ENCODE measurements at places on chromosomes 12 and 14.
A peak's percentile ranks its signal among the peaks of the same experiment; 100 is the strongest.

- no peak for DNase-seq
Observed at GRCh38 chr14:55556929-55557623, 22.9 kb upstream of the KTN1 start.

GRCh38 chr12:2405039-2405438, 352.3 kb downstream of the CACNA1C start:
- DNase-seq: no peak

DNA sequence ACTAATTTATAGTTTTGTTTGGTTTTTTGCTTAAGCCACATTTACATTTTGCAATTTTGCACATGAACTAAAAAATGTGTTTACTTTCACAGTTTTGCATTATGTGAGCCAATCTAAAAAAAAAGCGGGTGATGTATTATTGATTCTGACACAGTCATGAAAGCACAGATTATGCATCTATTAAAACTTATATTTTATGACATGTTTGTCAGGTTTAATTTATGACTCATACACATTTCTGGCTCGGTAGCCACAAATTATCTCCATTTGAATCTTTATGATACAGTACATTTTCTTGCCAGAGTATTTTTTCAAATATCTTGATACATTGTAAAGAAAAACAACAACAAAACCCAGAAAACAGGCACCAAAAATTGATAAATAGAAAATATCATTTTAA, 280.4 kb upstream of the GRIP1 start:
- no peak for DNase-seq

DNA sequence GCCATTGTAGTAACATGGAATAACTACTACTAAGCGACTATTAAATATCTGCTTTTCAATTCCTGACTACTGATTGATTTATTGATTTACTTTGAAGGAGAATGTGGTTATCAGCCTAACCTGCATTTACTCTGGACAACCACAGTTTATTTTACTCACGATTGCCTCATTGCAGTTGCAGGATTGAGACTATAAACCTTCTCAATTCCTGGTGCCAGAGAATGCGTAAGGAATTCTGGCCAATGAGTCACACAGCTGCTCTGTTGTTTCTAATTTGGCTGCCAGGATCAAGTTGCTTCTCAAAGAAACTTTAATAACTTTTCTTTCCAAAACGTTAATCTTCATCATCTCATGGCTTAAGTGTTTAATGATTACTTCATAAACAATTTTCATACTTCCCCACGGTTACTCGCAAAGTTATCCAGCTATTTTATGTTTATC, 13.1 kb upstream of the TMTC1 start:
- DNase-seq: no peak

DNA sequence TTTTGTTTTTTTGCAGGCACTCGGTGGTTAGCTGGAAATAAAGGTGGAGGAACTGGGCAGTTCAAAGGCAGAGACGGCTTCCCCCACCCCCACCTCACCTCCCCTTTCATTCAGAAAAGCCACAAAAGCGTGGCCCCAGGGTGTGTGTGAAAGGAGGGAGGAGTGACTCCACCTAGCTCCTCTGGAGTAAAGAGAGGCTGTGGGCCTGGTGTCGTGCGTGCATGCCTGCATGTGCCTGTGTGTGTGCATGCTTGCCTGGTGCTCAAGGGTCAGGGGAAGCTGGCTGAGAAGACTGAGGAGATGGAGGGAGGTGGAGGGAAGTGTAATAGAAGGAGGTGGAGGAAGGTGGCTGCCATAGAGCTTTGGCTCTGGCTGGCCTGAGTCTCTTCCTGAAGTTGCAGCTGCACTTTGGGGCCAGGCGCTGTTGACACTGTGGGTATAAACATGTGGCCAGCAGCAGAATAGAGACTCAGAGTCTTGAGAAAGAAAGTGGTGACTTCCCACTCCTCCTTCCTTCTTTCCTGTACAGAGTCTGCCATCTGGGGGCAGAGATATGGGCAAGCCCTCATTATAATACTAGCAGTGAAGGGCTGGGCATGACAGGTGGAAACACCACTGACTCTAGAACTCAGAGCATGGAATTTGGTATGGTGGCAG, 36.9 kb upstream of the SINHCAF start:
- DNase-seq: peak; percentile 7

DNA sequence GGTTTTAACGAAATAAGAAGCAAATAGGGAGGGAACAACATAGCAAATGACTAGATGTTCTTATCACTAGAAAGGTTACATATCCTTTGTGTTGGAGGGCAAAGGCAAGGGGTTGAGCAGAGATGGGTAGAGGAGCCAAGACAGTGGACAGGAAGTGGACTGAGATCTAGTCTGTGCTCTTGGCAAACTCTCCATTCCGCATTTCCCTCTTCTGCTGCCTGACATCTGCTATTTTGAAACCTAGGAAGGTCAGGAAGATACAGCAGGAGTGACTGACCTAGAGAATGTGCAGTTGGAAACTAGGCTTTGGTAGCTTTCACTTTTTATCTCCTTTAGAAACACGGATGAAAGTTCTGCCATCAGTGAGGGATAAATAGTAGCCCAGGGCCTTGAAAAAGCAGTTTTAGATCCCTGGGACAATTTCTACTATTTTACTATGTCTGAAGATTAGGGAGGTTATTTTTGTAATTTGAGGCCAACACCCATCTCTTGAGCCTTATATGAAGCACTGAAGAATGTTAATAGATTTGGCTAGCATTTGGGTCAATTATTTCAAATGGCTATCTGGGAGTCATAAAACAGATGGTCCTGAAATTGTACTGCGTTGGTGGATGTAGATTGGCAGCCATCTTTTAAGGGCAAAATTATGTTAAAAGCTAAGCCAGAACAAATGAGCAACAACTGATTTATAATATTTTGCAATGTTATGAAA, 410.3 kb downstream of the PCNX1 start:
- no peak for DNase-seq

DNA sequence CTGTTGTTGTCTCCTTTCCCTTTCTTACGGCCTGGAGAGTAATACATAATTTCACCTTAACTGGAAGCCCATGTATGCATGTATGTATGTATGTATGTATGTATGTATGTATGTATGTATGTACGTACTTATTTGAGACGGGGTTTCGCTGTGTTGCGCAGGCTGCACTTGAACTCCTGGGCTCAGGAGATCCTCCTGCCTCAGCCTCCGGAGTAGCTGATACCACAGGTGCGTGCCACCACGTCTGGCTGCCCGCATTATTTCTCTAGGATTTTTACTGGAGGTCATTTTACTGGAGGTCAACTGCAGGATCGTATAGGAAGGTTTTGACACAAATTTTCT, 644 bp upstream of the OS9 start:
- no peak for DNase-seq

DNA sequence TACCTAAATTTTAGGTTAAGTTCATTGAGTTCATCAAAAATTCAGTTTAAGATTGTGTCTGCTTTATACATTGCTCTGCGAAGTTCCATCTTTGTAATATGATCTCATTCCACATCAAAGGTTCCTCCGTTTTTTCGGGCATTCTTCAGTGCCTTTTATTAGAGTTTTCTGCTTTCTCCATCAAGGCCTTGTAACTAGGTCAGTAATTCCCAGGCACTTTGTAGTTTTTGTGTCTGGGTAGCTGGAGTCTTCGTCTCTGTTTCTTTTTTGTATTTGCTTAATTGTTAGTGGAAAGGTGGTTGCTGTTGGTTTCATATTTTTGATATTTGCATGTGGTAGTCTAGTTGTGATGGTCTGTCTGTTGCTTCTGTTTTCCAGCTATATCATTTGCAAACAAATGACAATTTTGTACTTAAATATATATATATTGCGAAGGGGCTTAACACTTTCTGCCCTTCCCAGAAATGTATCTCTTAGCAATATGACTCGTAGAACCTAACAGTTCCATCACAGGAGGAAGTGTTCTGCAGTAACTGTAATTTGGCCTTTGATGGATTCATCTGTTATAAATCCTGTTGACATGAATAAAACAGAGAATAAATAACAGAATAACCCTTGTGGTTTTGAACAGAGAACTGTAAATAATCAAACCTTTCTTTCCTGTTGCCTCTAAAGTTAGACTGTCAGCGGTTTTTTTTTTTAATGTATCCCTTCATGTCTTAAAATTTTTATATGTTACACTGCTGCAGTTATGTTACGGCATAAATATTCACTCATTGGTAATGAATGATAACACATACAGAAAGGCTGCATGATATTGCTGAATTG, 88.4 kb upstream of the DYNC1H1 start:
- peak; percentile 25 for DNase-seq

DNA sequence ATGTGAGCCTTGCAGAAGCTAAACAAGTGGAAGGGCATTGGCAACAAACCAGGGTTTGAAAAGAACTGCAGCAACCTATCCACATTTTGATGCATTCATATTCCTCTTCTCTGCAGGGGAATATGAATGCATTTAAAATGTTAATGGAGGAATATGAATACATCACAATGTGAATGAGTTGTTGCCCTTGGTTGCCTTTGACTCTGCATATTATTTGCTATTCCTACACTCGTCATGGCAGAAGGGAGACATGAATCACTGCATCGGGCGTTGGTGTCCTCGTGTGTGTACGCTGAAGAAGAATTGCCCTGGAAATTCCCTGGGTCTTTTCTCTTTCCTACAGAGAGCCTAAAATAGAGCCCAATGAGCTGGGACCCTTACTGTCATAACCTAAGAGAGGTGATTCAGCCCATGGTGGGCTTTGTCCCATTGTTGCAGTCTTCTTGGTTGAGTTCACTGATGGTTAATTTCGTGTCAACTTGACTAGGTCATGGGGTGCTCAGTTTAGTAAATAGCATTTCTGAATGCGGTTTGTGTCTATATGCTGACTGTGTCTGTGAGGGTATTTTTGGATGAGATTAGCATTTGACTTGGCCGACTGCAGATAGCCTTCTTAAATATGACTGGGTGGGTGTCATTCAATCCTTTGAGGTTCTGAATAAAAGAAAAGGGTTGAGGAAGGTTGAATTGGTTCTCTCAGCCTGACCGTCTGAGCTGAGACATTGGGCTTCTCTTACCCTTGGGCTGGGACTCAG, 1422.9 kb upstream of the TMEM132C start:
- DNase-seq: no peak

- DNase-seq: peak; percentile 84
Observed at GRCh38 chr14:106069804-106070625, 543.6 kb downstream of the TMEM121 start.

DNA sequence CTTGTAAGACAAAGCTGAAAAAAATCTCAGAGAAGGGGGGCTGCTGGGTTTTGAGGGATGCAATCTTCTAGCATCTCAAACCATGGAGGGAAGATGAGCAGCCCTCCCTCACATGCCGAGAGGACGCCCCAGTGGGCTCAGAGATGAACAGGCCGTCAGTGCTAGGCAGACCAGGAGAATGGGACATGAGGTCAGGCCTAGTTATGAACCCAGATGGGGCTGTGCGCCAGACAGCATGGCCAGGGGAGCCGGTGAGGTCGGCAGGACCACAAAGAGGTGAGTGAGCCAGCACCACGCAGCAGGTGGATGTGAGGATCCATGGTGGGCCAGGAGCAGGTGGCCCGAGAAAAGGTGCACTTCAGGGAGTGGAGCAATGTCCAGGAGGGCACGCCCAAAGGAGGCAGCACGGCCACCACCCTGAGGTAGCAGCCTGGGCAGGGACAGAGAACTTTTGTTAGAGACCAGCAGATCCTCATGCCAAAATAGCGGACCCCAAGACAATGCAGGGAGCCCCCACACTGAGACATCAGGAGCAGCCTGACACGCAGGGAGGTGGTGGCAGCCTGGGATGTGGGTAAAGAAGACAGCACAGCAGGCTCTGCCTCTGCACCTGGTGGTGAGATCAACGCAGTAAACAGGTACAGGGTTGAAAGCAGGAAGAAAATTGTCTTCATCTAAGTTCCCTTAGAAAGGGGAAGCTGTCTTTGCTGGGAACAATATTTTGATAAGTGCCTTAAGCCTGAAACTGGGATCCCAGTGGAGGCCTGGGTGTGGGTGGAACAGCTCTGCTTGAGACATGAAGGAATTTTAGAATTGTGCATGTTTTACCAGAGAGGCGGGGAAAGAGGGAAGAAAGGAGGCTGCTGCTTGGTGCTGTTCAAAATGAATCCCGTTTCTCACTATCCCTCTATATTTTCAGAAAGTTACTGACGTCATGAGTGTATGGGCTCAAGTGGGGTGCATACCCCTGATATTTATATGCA, 17.8 kb upstream of the MCRS1 start:
- DNase-seq: no peak

GRCh38 chr12:15276088-15276698, 46.1 kb upstream of the PTPRO start:
- peak; percentile 14 for DNase-seq

DNA sequence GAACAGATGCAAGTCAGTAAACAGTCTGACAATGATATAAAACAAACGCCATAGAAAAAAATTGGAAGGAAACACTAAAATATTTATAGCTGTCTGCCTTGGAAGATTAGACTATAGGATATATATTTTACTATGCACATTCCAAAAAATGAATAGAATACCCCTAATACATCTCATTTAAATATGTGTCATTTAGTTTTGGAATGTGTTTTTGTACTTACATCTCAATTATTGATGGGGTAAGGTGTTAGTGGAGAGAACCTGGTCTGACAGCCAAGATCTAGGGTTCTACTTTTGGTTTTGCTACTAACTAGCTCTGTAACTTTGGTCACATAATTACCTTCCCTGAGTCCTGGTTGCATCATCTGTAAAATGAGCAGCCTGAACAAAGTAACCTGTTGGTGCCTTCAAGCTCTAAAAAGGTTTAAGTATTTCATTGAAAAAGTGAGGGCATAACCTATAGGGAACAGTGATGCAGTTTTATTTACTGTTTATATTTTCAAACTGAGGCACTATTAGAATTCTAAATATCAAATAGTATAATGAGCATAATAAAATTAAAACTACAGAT, 28.6 kb upstream of the SLC6A13 start:
- DNase-seq: peak; percentile 24

DNA sequence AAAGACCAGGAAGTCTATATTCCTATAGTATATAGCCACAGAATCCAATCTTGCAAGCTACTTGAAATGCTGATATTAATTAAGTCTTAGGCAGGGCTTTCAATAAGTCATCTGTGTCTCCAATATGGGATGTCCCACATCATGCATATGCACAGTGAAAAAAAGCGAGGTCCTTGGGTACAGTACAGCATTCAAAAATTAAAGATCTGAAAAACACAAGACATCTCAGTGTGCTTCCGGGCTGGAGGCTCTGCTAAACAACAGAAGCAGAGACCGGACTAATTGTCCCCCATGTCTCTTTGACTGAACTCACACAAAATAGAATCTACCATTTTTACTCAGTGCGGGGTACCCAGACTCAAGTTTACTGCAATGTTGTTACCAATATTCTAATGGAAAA, 156.0 kb downstream of the DAD1 start:
- DNase-seq: no peak

DNA sequence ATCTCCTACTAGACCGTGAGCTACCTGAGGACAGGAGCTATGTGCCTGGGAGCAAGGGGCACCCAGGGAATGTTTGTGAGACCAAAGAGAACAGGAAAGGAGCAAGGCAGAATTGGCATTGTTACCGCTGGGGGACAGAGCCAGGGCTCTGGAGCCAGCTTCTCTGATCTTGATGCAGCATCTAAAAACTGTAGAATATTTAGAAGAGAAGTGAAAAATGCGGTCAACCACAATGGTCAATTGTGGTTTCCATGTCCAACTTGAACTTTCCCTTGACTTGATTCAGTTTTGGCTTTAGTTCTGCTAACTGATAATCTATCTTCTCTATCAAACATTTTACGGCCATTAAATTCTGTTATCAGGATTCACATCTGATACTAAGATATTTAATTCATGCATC, 201.2 kb downstream of the ANO4 start:
- no peak for DNase-seq
